ENCODE measurements at places on chromosomes 2 and 18. TPM values are rescaled to one million over a fixed set of nuclear protein-coding genes. Genes with fewer than 3 reads are reported as not detected.

GRCh38 chr18:57436191-57436964 is 1.2 kb downstream of the ONECUT2 start:
- H3K27ac ChIP-seq = no peak overlapping the region

- H3K27me3 ChIP-seq = peaks cover 5% of the 10 kb centered on the region
- no peak for DNase-seq
- peaks cover 13% of the 10 kb centered on the region for H3K4me1 ChIP-seq
Measured at GRCh38 chr2:234133004-234133403, 82.5 kb downstream of the SPP2 start.

- peak overlapping the region; percentile 2 for H3K27ac ChIP-seq
- H3K27me3 ChIP-seq = no peaks in the 10 kb centered on the region
- peak; percentile 77 for DNase-seq
- H3K36me3 ChIP-seq = no peaks in the 10 kb centered on the region
- H3K4me1 ChIP-seq = peaks cover 15% of the 10 kb centered on the region
- H3K4me3 ChIP-seq = no peak overlapping the region
Measured at GRCh38 chr2:65537651-65538385, 105.4 kb upstream of the SPRED2 start.

GRCh38 chr2:97728091-97728731 is 14.8 kb downstream of the ZAP70 start:
- no peak overlapping the region for H3K27ac ChIP-seq
- no peaks in the 10 kb centered on the region for H3K4me1 ChIP-seq
- no peak overlapping the region for H3K4me3 ChIP-seq

DNA sequence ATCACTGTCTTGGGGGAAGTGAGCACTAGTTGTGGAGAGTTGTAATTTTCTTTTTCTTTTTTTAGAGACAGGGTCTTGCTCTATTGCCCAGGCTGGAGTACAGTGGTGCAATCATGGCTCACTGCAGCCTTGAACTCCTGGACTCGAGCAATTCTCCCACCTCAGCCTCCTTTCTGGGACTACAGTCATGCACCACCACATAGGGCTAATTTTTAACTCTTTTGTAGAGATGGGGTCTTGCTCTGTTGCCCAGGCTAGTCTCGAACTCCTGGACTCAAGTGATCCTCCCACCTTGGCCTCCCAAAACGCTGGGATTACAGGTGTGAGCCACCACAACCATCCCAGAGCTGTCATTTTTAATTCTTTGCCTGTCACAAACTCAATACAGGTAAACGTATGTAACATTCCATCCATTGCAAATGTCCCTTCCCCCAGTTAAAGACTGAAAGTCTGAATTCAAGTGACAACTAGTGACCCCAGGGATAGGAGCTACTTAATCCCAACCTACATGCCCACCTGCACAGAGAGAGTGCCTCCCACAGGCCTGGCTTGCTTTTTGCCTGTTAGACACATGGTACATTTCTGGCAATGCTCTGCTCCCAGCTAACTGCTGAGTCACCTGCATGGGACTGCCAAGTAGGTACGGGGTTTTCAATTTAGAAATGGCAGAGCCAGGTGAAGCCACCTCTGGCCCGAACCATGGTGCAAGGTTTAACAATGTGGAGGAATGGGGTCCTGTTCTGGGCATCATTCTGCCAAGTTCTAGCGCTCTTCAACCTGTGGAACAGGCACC is 60.6 kb downstream of the CYB5A start:
- H3K4me3 ChIP-seq = no peak overlapping the region
- DNase-seq = no peak
- no peak overlapping the region for H3K27ac ChIP-seq
- no peaks in the 10 kb centered on the region for H3K27me3 ChIP-seq

The PMAIP1 gene
- total RNA-seq = 4.0 TPM

The CNDP1 gene
- total RNA-seq = not detected

The ARHGEF4 gene
- total RNA-seq = 3.6 TPM

The SERPINB12 gene
- total RNA-seq = not detected

All from osteoblast (primary cell).